ENCODE measurements at places on chromosomes 1 and 21.

DNA sequence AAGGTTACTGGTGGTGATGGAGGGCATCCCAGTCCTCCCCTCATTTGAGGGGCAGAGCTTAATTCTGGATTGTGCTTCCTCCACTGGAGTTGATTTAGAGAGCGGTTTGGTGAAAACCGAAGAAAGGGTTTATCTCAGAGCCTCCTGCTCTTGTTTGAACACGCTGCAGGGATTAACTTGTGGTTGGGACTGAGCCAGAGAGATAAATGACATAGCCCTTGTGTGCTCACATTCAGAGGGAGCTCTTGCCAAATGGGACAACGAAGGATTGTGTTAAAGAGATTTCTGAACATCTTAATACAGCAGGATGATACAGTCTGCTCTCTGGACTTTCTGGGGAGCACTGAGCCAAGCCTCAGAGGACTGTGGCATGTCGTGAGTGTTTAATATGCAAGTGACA, 308.2 kb downstream of the DISC1 start:
- DNase-seq, result no peak

- no peak for DNase-seq
These were observed 167.1 kb downstream of the ZBTB18 start for GRCh38 chr1:244218220-244218619.

GRCh38 chr1:247441606-247442005, 16.3 kb downstream of the OR2B11 start:
- DNase-seq, result no peak

- DNase-seq, result no peak
These were observed 149.0 kb downstream of the TGFBR3 start for GRCh38 chr1:91736715-91737615.

GRCh38 chr1:171654201-171654941, 1.9 kb upstream of the MYOC start:
- no peak for DNase-seq

DNA sequence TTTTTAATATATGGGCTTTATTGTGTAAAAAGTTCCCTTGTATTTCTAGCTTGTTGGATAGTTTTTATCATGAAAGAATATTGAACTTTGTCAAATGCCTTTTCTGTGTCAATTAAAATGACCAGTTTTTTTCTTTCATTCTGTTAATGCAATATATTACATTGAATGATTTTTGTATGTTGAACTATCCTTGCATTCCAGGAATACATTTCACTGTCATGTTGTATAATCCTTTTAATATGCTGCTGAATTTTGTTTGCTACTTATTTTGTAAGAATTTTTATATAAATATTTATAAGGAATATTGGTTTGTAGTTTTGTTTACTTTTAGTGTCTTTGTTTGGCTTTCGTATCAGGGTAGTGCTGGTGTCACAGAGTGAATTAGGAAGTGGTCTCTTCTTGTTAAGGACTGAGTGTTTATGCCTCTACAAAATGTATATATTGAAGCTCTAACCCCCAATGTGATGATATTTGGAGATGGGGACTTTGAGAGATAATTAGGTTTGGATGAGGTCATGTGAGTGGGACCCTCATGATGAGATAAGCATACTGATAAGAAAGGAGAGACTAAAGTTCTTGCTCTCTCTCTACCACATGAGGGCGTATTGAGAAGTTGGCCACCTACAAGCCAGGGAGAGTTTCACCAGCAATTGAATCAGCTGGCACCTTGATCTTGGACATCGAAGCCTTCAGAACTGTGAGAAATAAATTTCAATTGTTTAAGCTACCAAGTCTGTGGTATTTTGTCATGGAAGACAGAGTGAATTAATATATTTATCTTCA, 12.0 kb upstream of the SLAMF6 start:
- no peak for DNase-seq

DNA sequence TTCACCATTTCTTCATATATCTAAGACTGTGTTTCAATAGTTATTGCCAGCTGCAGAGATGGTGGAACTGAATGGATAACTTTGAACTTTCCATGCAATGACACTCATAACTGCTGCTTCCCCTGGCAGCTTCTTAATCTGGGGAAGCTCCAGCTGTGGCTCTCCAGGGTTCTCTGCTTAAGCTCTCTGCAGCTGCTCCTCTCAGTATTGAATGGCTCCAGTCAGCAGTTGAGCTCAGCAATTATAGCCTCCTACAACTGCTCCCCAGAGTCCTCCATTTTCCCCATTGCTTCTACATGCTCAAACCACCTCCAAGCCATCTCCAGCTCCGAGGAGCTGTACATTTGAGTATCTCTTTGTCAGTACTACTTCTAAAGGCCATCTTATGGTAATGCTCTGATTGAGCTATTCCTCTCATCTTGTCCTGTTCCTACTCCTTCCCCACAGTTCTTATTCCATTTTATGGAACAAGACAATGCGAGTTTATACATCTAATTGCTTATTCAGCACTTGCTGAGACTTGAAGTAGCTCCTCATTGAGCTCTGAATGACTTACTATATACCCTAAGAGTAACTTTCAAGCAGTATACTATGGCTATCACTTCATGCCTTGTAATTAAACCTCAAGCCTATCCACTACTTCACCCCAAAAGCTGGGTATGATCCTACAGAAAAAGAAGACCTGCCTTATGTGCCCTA, 362.4 kb downstream of the NEGR1 start:
- no peak for DNase-seq

DNA sequence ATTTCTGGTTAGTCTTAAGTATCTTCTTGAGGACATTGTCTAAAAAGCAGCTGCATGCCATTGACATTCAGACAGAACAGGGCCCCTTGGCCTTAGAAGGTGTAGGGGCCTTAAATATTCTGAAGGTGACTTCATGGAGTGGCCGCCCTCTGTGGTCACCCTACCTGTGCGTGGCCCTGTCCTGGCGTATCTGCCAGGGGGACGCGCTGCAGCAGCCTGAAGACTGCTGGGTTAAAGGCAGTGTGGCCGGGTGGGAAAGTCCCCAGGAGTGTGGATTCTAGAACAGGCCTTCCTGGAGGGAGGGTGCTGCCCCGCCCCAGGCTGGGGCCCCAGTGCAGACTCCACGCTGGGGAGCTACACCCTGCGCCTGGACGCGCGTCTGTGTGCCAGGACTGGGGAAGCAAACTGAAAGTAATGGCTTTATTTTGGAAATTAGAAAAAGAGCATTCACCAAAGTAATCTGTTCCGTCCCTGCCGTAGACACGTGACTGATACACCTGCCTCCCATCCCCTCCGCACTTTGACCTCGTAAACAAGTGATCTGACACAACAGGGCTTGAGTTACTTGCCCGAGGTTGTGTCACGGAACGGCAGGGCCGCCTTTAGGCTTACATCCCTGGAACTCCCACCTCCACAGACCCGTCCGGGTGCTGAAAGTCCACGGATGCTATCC, 1.8 kb downstream of the AGPAT3 start:
- no peak for DNase-seq

DNA sequence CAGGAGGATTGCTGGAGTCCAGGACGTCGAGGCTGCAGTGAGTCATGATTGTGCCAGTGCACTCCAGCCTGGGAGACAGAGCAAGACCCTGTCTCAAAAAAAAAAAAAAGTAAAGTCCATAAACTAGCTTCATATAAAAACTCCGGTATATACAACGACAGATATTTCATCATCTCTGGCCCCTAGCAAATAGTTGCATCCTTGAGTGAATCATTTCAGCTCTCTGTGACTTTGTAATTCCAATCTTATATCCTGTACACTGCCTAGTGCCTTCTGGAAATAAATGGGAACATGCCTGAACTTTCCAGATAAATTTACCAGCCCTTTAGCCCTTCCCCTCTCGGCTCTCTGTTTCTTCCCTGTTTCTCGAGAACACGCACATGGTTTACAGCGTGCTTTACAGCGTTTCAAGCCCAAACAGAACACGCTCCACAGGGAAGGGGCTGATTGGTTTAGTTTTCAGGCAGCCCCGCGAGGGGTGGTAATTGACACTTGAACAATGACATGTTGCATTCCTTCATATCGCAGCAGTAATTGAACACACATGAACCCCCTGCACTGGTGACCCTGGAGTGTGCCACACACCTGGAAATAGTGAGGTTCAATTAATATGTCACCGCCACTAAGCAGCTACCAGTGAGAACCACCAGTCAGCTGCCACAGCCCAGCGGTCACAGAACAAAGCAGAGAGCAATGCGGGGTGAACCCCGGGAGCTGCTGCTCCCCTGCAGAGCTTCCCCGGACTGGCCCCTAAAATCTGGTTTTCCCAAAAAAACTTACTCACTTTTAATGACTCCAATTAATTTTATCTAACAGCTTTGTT, 35.7 kb upstream of the SIM2 start:
- DNase-seq, result no peak

GRCh38 chr1:93358293-93358692, 12.6 kb downstream of the DR1 start:
- no peak for DNase-seq

DNA sequence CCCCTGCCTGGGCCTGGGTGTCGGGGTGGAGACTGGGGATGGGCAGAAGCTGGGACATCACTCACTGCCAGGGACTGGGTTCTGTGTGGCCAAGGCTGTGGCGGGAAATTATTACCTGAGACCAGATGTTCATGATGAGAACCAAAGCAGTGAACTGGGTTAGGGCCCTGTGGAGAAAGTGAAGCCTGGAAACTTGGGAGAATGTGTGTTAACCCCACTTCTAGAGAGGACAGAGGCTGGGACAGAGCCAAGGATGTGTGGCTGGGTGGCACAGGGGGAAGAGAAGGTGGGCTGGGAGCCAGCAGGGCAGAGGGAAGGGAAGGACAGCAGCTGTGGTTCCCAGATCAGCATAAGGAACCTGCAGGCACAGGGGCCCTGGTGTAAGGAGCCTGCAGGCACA, 31.3 kb downstream of the CNIH3 start:
- no peak for DNase-seq

- no peak for DNase-seq
These were observed 85.2 kb downstream of the UCHL5 start for GRCh38 chr1:192973988-192974387.
